ENCODE measurements at places on chromosomes 2 and 18. TPM values are rescaled to one million over a fixed set of nuclear protein-coding genes. Genes with fewer than 3 reads are reported as not detected.

DNA sequence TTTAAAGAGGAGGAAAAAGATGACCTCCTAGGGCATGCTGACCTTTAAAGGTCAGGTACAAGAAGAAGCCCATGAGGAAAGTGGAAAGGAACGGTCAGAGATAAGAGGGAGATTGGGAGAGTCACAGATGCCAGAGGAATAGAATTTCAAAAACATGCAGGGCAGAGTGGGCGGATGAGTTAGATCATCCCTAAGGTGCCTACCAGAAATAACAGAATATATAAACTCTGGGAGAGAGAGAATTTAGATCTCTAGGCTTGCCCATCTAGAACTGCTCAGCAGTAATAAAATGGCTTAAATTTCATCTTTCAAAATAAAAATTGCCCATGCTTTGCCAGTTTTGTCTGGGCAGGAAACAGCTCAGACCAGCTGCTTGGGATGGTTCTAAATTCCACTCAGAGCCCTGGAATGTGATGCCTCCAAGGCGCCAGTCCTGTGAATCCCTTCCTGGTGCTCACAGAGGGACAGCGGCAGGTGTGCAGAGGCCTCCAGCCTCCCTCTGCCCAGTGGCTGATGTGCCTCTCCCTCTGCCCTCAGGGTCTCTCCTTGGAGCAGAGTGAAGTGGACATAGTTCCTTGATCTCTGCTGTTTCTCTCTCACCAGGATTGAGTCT, 130.9 kb downstream of the ANTXR1 start:
- DNase-seq = no peak

DNA sequence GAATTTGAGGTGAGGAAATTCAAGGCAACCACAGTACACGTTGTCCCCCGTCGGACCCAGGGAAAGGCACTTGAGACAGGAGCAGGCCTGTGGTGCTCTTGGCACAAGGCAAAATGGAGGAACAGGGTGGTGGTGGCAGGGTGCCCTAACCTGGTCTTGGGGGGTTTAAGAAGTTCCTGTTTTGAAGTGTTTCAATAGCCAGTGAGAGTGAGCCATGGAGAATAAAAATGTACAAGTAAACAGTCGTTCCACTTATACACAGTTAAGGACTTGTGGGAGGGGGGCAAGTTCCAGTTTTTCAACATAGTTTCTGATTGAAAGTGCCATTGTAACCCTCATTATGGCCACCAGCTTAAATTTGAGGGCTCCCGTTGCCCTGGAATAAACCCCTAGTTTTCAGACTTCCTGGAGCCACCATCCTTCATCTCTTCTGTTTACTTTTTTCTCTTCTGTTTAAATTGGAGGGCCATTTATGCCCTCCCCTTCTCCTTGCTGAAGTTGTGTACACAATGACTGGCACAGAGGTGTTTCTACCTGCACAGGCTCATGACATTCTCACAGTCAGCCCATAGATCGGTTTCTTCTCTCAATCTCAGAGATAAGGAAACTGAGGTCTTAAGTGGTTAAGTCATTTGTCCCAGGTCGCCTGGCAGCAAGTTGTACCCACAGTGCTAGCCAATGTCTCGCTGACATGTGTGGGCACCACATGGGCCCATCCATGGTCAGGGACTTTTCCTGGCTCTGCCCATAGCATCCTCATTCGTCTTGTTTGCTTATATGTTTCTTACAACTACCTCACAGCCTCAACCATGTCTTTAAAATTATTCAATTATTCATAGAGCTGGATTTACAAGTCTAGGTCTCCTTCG, 66.0 kb upstream of the ST3GAL5 start:
- DNase-seq = no peak

- DNase-seq = no peak
These were observed 300.4 kb upstream of the NETO1 start for GRCh38 chr18:73168236-73168635.

DNA sequence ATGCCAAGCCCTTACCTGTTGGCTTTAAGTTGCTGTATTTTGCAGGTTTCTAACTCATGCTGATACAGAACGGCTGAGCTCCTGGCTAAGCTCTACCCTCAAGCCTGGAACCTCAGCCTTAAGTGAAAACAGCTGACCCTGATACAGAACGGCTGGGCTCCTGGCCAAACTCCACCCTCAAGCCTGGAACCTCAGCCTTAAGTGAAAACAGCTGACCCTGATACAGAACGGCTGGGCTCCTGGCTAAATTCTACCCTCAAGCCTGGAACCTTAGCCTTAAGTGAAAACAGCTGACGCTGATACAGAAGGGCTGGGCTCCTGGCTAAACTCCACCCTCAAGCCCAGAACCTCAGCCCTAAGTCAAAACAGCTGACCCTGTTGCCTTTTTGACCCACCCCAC, 17.6 kb upstream of the DNER start:
- DNase-seq = no peak

The SERPINB12 gene
- total RNA-seq = not detected

GRCh38 chr2:134218414-134218813, 35.5 kb upstream of the MGAT5 start:
- no peak for DNase-seq

DNA sequence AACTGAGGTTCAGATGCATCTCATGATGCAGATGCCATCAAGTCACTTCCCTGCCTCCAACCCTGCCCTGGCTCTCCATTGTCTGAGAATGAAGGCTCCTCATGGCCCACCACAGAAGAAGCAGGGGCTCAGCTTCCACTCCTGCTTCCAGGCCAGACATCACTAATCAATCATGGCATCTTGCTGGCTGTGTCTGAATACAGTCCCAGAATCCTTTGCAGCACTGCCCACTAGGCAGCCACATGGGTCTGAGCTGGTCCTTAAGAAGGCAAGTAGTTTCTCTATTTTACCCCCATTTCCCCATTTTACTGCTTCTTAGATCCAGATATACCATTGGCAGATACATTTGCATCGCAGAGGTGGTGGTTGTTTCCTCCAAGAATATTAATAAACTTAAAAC, 7.3 kb downstream of the ASPRV1 start:
- no peak for DNase-seq

DNA sequence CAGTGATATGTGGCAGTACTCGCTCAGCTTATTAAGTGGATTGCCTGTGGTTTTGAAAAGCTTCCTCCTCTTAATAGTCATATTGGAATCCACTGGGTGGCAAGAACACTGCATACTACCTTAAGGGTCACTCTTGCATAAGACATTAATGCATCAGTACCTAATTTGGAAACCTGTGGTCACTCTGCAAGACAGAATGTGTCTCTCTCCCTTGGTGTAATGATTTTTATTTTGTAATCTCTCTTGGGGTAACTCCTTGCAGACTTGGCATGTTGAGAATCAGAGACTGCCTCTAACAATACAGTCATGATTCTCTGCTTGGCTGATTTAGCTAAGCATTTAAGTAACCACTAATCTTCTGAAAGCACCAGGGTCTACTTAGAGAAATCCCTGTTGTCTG, 33.0 kb upstream of the IER3IP1 start:
- no peak for DNase-seq

The SGO2 gene
- total RNA-seq = 1.8 TPM

- no peak for DNase-seq
These were observed 42.1 kb upstream of the DSG1 start for GRCh38 chr18:31275722-31276463.

The CABYR gene
- not detected for total RNA-seq

GRCh38 chr2:119290859-119291587, 67.4 kb downstream of the STEAP3 start:
- DNase-seq = peak; percentile 79

- DNase-seq = no peak
These were observed 27.1 kb upstream of the BARD1 start for GRCh38 chr2:214836568-214836967.

DNA sequence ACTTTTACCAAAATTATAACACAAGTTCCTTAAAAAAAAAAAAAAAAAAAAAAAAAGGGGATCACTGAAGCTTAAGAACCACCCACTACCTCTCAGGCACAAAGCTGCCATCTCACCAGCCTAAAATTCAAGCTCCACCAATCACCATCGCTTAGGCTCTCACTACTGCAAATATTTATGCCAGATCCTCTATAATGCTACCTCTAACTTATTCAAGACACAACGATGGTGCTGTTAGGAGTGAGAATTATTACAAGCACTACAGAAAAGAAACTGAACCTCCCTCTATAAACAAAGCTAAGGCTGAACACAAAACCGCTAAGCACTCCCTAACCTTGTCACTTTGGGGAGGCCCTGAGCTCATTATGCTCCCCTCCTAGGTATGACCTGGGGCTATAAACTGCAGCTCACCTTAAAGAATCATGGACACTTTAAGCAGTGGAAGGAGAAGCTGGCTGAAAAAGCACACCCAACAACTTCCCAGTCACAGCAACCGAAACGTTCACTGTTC, 3.6 kb downstream of the FZD5 start:
- no peak for DNase-seq

- no peak for DNase-seq
These were observed 23.3 kb downstream of the REEP1 start for GRCh38 chr2:86314125-86314524.

DNA sequence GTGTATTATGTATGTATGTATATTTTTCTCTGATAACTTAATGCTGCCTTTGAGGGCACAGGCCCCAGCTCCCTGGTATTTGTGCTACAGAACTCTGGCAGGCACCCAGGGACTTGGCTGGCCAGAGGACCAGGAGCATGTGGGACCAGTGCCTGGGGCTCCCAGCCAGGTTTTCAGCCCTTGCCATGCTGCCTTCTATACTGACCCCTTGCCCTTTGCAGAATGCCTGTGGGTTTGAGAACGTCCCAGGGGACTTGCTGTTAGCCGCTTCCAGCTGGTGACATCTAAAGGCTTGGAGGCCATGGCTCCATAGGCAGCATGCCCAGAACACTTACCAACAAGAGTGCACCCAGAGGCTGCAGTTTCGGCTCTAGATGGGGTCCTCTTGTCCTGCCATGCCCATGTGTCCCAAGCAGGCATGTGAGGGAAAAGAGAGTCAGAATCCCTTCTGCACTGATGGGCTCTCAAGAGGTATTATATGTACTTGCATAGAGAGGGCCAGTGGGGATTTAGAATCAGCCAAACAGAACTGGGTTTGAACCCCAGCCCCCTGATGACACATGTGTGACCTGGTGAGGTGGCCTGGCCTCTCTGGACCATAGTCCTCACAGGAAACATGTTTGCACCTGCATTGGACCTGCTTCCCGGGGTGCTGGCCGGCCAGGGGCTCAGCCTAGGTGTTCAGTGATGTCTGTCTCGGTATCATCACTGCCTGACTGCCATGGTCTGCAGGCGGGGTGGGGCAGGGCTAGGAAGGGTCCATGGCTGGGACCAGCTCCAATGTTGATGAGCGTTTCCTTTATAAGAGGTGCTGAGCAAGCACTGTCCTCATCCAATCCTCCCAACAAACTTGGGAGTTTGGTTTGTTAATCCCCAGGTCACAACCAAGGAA, 119.2 kb upstream of the FHL2 start:
- DNase-seq = no peak

The RBM43 gene
- 13.0 TPM for total RNA-seq

The C2orf66 gene
- total RNA-seq = not detected

DNA sequence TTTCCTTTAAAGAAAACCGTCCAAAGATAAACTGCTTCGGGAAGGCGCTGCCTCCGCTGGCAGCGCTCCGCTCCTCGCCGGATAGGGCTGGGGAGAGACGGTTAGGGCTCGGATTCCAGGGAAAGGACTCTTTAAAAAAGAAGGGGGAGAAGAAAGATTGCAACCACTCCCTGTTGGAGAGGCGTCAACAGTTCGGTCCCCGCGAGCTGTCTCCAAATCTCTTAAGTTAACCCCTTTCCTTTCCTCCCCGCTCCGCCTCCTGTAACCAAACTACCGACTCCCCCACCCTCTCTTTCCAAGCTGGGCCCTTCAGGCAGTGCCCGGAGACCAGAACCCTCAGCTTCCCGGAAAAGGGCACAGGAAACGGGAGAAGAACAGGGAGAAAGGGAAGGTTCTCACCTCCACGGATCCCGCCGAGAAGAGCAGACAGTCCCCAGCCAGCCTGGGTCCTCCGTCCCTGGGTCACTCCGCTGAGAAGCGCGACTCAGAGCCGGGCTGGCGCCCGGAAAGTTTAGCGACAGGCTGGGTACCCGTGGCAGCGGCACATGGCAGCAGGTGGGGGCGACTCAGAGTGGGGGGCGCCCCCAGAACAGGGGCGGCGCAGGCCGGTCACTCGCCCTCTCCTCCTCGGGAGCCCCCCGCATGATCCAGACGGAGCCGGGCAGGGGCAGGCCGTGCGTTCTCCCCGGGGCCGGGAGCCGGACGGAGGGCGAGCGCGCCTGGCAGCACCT, 675 bp downstream of the FZD5 start:
- DNase-seq = peak; percentile 33

The SPEG gene
- total RNA-seq = 22.9 TPM

The RAB17 gene
- total RNA-seq = 3.5 TPM

GRCh38 chr2:155663265-155663664, 669.3 kb downstream of the NR4A2 start:
- DNase-seq = no peak

DNA sequence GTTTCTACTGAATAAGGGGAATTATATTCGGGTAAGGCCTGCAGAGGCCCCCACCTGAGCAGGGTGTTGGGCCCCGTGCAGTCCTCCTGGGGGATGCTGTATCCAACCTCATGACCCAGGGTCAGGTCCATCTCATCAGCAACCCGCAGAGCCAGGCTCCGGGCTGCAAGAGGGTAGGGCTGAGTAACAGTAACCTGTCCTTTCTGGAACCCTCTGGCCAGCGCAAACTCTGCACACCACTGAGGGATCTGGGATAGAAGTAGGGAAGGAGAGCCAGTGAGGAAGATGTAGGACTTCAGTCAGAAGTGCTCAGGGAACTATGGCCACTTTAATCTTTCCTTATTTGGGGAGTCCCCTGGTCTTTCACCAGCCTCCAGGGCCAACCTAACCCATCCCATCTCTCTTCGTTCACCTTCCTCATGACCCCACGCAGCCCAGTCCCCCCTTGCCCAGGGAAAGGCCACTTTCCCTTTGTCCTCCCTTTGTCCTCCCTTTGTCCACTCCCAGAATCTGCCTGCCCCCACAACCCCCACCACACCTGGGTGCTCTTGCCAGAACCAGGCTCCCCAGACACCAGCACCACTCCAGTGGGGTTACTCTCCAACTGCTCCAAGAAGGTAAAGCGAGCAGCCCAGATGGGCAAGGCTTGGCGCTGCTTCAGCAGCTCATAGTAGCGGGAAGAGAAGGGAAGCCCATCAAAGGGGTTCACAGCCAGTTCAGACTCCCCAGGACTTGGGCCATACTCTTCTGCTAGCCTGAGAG, 895 bp downstream of the DQX1 start:
- no peak for DNase-seq

The TSPYL6 gene
- total RNA-seq = 0.18 TPM

- no peak for DNase-seq
These were observed 9.8 kb downstream of the AFTPH start for GRCh38 chr2:64533882-64534281.

The MPP4 gene
- 0.97 TPM for total RNA-seq

GRCh38 chr2:105786231-105787230, 41.8 kb downstream of the NCK2 start:
- DNase-seq = no peak

- no peak for DNase-seq
These were observed 36.7 kb upstream of the TTC39C start for GRCh38 chr18:23977719-23978483.

DNA sequence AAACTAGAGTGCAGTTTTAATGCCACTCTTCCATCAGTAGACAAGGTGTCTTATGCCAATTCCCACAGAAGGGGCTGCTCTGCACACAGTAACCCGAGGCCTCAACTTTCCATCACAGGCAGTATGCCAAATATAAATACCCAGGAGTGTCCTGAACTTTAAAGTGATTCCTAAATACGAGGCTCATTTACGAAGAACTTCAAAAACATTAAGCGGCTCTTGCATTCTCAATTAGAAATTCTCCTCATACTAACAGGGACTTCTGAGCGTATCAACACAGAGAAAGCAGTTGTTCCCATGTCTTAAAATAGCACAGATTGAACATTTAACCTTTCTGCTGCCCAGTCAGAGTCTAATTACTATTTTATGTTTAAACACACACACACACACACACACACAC, 638.6 kb downstream of the ERBB4 start:
- no peak for DNase-seq

The FBXO15 gene
- total RNA-seq = not detected

The NT5DC4 gene
- not detected for total RNA-seq

The MBD1 gene
- total RNA-seq = 41.2 TPM
